ENCODE measurements at places on chromosomes 16 and 17.
A peak's percentile ranks its signal among the peaks of the same experiment; 100 is the strongest.

DNA sequence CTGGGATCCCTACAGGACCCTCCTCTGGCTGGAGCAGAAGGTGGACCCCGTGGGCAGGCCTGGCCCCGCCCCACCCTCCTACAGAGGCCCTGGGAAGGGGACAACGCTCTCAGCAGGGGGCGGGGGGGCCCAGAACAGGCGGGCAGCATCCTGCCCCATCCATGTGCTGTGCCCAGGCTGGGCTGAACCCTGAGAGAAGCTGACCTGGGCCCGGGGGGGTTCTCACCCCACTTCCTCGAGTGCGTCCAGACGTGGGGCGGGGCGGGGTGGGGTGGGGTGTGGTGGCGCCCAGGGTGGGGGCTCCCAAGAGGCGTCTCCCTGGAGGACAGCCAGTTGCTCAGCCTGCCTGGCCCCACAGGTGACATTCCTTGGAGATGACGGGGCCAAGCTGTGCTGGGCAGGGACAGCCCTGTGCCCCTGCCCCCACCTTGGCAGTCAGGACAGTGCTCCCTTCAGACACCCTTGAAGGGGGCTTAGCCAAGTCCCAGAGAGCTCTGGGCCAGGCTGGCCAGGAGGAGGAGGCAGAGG, 390 bp upstream of the UNC13D start:
- DNase-seq, result no peak

DNA sequence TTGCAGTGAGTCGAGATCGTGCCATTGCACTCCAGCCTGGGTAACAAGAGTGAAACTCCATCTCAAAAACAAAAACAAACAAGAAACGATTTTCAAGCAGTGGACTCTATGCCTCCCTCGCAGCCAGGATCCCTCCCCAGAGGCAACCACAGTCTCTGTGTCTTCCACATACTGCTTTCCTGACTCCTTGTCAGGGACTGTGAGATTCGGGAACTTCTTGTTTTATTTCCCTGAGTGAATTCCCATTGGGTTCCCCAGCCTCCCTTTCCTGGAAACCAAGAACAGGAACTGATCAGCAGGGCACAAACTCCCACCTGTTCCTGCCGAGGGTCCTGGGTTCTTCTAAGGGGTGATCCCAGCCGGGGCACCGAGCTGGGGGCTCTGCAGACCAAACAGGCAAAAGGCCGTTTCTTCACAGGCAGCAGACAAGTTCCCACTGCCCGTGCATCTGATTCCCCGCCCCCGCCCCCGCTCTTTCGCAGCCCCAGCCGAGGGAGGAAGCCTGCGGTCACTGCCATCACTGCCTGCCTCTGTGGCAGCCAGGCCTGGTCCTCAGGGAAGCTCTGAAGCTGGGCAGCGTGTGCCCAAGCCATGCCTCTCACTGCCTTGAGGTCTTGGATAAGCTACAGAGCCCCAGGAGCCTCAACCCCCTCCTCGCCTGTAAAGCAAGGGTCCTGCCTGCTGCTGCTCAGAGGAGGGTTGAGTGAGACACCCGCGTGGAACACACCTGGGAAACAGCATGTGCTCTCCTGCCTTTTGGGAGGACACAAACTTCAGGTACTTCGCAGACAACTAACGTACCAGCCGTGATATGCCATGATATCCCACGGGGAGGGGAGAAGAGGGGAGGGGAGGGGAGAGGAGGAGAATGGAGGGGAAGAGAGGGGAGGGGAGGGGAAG, 5.5 kb upstream of the PIEZO1 start:
- DNase-seq, result peak; percentile 49

DNA sequence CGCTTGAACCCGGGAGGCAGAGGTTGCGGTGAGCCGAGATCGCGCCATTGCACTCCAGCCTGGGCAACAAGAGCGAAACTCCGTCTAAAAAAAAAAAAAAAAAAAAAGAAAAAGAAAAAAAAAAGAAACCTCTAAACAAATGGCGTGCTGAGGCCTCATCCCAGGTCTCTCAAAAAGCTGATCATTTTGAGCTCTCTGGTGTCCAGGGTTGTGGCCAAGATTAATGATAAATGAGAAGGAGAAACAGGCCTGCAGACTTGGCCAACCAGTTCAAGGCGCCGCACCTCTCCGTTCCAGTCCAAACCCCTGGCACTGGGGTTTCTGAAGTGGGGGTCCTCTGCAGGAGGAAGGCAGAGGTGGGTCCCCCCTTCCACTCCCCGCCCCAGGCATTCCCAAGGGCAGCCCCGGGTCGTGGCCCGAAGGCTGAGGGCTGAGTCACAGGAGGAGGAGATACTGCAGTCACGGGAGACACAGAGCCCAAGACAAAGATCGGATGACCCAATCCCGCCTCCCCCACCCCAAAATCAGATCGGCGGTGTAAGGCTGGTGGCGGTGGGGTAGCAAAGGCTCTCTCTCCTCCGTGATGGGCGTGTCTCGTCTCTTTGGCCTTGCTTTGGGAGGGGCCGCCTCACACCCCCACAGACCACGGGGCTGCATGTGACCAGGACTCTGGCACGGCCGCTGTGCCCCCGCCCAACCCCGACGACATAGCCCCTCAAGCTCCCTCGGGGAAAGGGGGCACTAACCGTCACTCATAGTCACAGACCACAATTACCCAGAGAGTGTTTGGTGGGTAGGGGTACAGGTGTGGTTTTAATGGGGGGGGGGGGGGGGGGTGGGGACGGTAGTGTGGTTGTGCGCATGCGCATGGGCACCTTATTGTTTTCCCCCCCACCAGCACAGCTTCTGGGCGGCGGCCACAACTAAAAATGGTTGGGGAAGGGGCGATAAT, 1.1 kb downstream of the VAT1 start:
- no peak for DNase-seq

DNA sequence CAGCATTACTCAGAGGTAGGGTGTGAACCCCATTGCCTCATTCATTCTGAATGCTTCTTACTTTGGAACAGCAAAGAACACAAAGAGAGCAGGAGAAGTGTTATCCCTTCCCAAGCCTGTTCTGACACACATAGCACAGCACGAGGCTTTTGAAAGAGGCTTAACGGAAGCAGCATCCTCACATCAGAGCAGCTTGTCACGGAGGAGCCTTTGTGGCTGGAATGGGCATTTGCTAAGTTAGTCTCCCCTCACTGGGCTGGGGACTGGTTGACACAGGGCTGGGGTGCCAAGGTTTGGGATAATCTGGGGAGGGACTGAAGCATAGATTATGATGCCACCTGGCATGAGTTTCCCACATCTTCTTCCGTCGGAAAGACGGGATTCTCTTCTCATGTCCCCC, 167.5 kb upstream of the DNAH9 start:
- DNase-seq, result no peak

- DNase-seq, result no peak
Measured at GRCh38 chr17:82127315-82127595, 29.2 kb upstream of the FASN start.

- DNase-seq, result no peak
Measured at GRCh38 chr17:36507266-36507665, 20.8 kb downstream of the ZNHIT3 start.

GRCh38 chr17:17416400-17417360, 60.1 kb upstream of the MED9 start:
- no peak for DNase-seq

DNA sequence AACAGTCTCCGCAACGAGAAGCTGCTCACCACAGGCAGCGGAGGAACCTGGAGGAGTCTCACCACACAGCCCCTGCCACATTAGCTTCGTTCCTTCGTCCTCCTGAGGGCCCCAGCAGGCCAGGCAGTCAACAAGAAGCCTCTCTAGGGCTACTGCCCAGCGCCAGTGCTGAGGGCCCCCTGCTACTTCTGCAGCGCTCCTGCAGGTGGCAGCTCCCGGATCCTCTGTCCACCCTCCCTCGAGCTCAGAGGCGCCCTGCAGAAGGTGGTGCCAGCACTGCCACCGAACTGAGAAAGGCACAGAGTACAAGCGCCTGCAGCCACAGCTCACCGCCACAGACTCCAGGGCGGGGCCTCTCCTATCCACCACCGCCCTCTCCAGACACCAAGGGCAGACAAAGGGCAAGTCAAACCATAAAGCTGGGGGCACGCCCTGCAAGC, 27.3 kb downstream of the KDM8 start:
- DNase-seq, result peak; percentile 74

DNA sequence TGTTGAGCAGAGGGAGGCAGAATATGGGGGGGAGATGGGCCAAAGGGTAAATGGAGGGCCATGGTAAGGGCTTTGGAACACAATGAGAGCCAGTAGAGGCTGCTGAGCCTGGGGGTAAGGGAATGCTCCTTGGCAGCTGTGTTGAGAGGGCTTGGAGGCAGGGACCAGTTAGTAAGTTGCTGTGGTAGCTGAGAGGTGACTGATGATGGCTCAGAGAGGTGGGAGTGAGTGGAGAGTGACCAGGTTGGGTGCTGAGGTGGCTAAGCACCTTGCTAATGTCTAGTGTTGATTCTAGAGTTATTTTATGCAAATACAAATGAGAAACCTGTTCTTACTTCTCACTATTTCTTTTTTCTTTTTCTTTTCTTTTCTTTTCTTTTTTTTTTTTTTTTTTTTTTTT, 10.8 kb downstream of the SBK1 start:
- DNase-seq, result no peak

GRCh38 chr17:17413215-17413792, 63.5 kb upstream of the MED9 start:
- DNase-seq, result no peak

GRCh38 chr16:51146256-51146924, 4.7 kb downstream of the SALL1 start:
- no peak for DNase-seq

GRCh38 chr16:79045191-79045590, 555.3 kb downstream of the MAF start:
- DNase-seq, result no peak

DNA sequence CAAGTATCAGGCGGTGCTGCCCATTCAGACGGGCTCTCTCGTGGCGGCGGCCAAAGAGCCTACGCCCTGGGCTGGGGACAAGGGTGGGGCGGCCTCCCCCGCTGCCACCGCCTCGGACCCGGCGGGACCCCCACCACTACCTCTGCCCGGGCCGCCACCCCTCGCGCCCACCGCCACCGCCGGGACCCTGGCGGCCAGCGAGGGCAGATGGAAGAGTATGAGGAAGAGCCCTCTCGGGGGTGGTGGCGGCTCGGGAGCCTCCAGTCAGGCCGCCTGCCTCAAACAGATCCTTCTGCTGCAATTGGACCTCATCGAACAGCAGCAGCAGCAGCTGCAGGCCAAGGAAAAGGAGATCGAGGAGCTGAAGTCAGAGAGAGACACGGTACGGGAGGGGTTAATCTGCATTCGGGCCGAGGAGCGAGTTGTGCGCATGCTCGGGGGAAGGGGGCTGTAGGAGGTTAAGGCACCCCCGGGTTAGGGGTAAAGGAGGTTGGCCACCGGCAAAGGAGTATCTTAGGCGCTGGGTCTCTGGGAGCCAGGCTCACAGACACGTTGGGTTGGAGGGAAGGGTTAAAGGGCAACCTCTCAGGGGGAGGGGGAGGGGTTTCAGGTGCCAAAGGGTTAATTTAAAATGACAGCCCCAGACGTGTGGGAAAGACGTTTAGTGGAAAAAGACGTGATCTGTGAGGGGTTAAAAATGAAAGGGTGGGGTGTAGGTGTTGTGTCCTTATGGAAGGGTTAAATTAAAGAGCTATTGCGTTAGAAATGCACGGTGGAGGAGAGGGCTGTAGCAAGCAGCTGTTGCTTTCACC, 1.4 kb downstream of the MSL1 start:
- DNase-seq, result peak; percentile 51

DNA sequence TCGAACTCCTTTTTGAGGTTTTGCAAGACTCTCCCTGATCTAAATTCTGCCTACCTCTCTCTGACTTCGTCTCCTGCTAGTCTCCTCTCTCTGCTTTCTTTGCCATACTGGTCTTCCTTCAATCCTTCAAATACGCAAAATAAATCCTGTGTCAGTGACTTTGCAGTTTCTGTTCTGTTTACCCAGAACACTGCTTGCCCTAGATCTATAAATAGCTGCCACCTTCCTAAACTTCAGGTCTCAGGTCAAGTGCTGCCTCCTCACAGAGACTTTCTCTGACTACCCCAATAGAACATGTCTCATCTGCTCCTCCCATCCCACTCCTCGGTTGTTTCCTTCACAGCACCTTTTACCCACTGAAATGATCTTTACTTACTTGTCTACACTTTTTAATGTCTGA, 78.9 kb downstream of the TRIM37 start:
- no peak for DNase-seq

DNA sequence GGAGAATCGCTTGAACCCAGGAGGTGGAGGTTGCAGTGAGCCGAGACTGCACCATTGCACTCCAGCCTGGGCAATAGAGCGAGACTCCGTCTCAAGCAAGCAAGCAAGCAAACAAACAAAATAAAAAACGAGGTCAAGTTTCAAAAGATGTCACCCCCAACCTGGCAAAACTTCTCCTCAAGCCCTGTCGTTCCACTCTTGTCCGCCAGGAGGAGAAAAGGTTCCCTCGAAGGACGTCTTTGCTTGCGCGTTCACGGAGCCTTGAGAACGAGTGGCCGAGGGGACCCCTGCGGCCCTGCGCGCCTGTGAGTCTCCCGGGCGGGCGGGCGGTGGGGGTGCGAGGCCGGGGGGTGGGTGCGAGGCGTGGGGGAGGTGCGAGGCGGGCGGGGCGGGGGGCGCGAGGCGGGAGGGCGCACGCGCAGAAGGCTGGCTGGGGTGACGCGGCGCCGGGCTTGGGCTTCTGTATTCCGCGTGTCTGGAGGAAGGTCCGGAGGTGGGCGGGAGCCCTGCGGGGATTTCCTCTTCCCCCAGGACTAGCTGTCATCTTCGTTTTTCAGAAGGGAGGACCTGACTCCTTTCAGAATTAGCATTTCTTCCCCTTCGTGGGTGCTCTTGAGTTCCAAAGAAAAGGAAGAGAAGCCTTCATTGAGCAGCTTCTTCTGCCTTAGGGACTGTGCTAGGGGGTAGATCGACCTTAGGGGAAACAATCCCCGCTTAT, 3.7 kb downstream of the SLC52A1 start:
- DNase-seq, result peak; percentile 71

GRCh38 chr17:63445954-63446752, at the start of gene CYB561:
TSS of gene CYB561 (minus strand) at chr17:63446306. CDS start at chr17:63437547, 8,759 bp downstream.
- DNase-seq, result peak; percentile 62

DNA sequence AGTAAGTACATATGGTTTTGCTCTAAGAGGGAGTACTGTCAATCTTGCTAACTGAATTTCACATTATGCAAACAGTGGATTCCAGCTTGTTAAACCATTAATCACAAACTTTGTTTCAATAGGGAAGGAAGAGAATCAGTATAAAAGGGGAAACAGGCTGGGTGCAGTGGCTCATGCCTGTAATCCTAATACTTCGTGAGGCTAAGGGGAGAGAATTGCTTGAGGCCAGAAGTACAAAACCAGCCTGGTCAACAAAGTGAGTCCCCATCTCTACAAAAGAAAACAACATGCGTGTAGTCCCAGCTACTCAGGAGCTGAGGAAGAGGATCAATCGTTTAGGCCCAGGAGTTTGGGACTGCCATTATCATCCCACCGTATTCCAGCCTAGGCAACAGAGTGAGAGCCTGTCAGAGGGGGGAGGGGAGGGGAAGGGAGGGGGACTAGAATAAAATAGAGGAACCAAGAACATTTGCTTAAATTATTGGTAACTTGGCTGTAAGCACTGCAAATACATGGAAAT, 65.7 kb downstream of the FBXL20 start:
- no peak for DNase-seq

GRCh38 chr17:49595328-49595727, 19.7 kb downstream of the NXPH3 start:
- DNase-seq, result no peak

GRCh38 chr17:61389670-61390478, 9.8 kb upstream of the TBX2 start:
- DNase-seq, result no peak

- no peak for DNase-seq
Measured at GRCh38 chr17:33197342-33197741, 95.8 kb downstream of the ASIC2 start.

- DNase-seq, result no peak
Measured at GRCh38 chr17:57288773-57289121, 32.4 kb downstream of the MSI2 start.

Measured in CD4-positive, CD25-positive, alpha-beta regulatory T cell (primary cell).